HS-27A (cell line): ENCODE measurements at places on chromosomes 6 and 20.

DNA sequence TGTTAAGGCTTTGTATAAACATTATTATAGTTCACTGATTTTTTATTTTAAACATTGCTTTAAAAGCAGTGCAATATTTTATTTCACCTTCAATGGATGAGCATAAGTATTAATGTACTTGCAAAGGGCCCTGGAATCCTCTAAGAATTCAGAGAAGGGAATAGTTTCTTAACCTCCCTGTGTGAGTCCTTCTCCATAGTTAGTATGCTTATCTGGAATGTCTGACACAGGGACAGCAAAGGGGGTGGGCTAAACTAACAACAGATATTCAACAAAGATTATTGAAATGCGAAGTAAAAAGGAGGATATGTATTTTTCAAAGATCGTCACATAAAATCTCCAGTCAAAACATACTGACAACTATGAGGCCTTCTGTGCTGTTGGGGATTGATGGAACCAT lies 300.4 kb downstream of the CENPW start:
- DNase-seq: no peak

- DNase-seq: peak; percentile 92
Measured at GRCh38 chr6:134551245-134551960, 233.5 kb upstream of the SGK1 start.

- no peak for DNase-seq
Measured at GRCh38 chr20:61935926-61936700, 129.6 kb downstream of the TAF4 start.

DNA sequence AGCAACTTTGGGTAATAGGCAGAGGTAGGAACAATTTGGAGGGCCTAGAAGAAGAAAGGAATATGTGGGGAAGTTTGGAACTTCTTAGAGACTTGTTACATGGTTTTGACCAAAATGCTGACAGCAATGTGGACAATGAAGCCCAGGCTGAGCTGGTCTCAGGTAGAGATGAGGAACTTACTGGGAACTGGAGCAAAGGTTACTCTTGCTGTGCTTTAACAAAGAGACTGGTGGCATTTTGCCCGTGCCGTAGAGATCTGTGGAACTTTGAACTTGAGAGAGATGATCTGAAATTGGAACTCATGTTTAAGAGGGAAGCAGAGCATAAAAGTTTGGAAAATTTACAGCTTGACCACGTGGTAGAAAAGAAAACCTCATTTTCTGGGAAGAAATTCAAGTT lies 28.3 kb upstream of the TMEM200A start:
- no peak for DNase-seq

DNA sequence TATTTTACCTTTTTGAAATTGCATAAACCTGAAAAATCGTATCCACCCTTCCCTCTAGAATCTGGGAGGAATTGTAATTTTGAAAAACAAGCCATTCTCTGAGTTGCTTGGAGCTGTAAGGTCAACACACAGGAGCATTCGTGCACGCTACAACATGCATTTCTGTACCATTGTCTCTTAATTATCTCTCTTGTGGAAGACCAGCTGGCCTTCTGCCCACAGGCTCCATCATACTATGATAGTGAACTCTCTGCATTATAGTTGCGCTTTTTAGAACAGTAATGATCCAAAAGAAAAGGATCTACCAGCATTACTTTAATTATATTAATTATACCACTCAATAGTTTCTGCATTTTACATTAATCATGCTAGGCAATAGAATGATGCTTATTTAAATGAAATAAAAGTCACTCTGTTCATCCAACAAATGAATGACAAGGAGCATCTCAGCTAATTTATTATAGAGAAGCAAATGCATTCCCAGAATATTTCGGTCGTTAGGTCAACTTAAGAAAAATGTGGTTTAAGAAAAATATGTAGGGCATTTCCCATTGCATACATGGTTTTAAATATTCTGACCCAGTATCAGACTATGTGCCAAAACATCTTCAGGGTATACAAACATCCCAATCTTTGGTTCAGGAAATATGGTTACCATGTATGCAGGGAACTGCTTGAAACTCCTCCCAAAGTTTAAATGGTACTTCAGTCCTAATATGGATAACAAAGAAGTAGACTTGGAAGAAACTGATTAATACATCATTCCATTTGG lies 263.5 kb downstream of the TFAP2A start:
- DNase-seq: peak; percentile 61

GRCh38 chr20:37354210-37355195 lies 8.6 kb downstream of the SRC start:
- DNase-seq: no peak

GRCh38 chr20:23123886-23124285 lies 37.8 kb upstream of the CD93 start:
- no peak for DNase-seq

DNA sequence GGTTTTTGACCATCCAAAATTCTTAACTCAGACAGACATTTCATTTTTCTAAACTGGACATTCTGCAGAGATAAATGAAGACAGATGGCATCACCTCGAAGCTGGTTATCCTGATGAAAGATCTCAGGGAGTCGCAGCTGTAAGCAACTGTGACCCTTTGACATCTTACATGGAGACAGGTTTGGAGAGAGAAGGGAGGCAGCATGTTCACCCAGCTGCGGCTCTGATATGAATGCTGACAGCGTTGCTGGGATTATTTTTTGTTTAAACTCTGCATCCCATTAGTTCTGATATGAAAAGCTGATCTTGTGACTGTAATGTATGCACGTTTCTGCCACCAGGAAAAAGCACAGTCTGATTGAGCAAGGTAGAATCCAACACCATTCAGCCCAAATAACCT lies 89.4 kb downstream of the C6orf118 start:
- no peak for DNase-seq

DNA sequence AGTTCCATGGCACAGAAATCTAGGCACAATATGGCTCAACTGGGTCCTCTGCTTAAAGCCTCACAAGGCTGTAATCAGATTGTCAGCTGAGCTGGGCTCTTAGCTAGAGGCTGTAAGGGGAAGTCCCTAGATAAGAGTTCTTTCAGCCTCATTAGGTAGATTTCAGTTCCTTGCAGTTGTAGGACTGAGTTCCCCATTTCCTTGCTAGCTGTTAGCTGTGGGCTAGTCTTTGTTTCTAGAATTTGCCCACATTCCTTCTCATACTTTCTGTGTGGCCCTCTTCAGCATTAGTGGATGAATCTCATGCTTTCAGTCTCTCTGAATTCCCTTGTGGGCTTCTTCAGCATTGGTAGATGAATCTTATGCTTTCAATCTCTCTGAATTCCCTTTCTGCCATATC lies 71.0 kb upstream of the MRAP2 start:
- DNase-seq: no peak

DNA sequence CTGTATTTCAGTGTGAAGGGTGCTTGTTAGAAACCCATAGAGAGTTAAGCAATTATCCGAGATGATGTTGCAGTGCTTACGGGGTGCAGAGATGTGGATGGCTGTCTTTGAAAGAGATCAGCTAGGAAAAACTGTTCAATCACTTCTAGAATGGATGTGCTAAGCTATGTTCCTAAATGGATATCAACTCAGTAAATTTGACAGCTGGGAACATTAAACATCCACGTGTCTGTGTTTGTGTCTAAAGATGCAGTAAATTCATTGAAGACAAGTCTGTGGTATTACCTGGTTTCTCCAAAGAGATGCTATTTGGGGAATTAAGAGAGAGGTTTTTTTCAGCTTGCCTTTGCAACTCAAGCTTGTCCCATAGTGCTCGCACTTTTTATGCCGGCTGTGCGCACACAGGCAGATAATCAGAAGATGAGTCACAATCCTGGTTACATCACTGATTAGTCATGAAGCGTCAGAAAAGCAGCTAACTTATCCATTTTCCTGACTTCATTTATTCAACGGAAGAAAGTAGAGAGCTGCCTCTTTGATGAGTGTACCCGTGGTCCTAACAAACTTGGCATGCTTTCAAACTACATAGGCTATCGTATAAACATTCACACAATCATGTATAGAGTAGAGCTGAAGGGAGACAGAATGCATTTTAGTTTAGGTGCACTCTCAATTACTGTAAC lies 691.7 kb upstream of the SLC35B3 start:
- peak; percentile 81 for DNase-seq

- DNase-seq: peak; percentile 19
Measured at GRCh38 chr6:81331526-81331925, 421.0 kb downstream of the TENT5A start.

- no peak for DNase-seq
Measured at GRCh38 chr6:39841291-39841690, 49.1 kb downstream of the DAAM2 start.

DNA sequence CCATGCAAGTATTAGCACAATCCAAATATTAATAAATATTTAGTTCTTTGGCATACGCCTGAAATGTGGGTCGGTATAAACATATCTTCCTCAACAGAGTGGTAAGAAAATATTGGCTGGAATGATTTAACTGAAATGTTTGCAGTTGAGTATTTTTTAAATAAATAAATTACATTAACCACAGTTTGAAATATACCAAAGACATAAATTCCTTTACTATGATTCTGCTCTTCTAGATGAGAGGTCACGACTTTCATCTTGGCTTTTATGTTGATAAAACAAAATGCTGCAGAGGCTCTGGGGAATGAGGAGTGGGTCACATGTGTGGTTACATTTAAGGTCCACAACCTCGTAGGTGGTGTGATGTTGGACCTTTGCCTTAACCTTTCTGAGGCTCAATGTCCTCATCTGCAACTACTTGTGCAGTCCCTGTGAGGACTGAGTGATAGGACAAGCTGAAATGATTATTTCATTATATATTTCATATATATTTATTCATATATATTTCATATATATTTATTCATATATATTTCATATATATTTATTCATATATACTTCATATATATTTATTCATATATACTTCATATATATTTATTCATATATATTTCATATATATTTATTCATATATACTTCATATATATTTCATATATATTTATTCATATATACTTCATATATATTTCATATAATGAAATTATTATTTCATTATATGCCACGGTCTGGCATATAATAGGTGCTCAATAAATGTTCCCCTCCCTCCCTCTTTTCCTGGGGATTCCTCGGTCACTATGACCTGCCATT lies 107.4 kb downstream of the SAMD5 start:
- DNase-seq: peak; percentile 22

- no peak for DNase-seq
Measured at GRCh38 chr6:101011186-101011585, 130.1 kb upstream of the ASCC3 start.

GRCh38 chr20:1438361-1438760 lies 28.3 kb downstream of the NSFL1C start:
- no peak for DNase-seq

DNA sequence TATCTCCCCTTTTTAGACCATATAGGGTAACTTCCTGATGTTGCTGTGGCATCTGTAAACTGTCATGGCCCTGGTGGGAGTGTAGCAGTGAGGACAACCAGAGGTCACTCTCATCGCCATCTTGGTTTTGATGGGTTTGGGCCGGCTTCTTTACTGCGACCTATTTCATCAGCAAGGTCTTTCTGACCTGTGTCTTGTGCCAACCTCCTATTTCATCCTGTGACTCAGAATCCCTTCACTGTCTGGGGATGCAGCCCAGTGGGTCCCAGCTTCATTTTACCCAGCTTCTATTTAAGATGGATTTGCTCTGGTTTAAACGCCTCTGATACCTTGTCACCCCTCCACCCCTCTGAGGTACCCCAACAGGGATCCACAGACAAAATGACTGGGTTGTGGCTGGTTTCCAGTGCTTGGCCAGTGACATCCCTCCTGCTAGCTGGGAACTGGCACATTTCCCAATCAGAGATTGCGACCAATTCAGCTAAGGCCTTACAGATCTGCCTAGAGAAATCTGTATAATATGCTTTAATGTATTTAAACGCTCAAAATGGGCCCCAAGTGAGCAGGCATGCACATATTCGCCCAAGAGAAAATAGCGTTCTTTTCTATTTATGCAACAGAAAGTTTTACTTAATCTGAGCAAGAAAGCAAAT lies 315.6 kb upstream of the QKI start:
- no peak for DNase-seq

- peak; percentile 7 for DNase-seq
Measured at GRCh38 chr20:60138256-60139220, 180.3 kb downstream of the CDH26 start.

- no peak for DNase-seq
Measured at GRCh38 chr6:160348223-160349019, at the start of gene SLC22A3. Gene SLC22A3 (plus strand): TSS chr6:160348378. CDS start chr6:160348420, 42 bp downstream.

- DNase-seq: no peak
Measured at GRCh38 chr6:126172131-126172530, 167.8 kb upstream of the CENPW start.

GRCh38 chr6:131015025-131015591 lies 47.9 kb downstream of the EPB41L2 start:
- no peak for DNase-seq

- DNase-seq: no peak
Measured at GRCh38 chr6:156853733-156854132, 76.6 kb downstream of the ARID1B start.

- DNase-seq: no peak
Measured at GRCh38 chr6:5325173-5325572, 63.9 kb downstream of the FARS2 start.

DNA sequence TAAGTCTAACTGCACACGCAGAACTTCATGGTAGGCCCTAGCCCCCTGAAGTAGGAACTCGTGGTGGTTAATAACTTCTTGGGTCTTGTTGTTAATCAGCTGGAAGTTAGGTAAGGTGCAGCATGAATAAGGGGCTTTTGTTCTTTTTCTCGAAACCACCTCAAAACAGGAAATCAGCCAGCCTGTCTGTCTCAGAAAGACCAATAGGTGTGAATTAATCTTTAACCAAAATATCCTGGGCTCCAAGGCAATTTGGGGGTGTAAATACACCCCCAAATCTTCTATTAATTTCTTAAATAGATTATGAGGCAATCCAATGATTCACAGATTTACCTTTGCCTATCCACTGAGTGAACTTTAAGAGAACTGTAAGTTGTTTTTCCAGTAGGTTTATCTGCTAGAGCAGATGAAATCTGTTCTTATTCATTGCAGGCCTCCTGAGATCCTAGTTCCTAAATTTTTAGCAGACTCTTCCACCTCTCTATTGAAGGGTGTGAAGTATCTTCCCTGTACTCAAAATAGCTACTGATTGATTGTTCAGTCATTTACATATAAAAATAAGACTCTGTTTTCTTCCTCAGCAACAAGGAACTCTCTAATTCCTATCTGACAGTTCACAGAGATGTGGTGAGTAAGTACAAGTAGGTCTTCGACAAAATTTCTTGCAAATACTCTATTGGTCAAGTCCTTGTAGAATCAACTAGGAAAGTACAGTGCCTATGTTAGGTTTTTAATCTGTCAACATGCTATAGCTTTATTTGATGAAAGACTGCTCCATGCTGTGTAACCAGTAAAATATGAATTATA lies 427.1 kb upstream of the NOX3 start:
- DNase-seq: no peak

DNA sequence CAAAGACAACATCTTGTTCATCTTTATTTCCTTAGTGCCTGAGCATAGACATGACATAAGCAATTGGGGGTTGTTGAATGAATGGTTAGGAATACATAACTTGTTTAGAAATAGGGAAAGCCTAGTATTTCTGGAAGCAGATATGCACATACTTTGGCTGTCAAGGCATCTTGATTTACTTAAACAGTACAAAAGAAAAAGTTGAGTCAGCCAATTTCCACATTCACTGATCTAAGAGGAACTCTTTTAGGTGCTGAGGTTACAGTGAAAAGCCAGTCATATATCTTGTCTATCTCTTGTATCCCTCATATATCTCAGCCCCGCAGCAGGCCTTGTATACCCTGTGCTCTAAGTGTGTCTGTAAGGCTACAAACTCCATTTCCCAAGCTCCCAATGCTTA lies 11.6 kb downstream of the ZKSCAN4 start:
- no peak for DNase-seq

- no peak for DNase-seq
Measured at GRCh38 chr20:43749734-43750294, 23.0 kb upstream of the GTSF1L start.

- DNase-seq: no peak
Measured at GRCh38 chr6:150228072-150228733, 85.4 kb downstream of the PPP1R14C start.

- peak; percentile 76 for DNase-seq
Measured at GRCh38 chr20:58251979-58252591, 23.6 kb upstream of the ANKRD60 start.
